ENCODE measurements at places on chromosomes 11 and 22.

DNA sequence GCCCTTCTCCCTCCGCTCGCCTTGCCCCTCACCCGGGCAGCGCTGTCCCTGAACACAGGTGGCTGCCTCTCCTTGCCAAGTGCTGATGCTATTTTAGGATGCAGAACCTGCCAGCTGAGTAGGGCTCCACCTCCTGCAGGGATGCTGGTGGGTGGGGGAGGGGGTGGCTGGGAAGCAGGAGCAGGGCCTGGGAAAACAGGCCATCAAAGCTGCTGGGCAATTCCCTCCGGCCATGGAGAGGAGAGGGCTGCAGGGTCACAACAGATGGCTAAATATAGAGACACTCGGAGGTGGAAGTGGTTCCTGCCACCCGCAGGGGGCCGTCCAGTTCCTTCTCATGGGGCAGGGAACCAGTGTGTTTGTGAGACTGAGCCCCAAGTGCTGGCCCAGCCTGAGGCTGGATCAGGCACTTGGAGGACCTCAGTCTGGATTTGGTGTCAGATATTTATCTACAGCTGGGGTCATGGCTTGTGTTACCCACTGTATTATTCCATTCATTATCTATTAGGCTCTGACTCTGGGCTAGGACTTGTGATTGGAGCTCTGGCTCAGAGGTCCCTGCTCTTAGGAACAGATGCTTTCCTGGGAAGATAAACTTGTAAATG is 59.6 kb downstream of the LRRC32 start:
- no peak for DNase-seq

GRCh38 chr22:17953147-17953546 is 71.2 kb downstream of the MICAL3 start:
- DNase-seq = no peak

DNA sequence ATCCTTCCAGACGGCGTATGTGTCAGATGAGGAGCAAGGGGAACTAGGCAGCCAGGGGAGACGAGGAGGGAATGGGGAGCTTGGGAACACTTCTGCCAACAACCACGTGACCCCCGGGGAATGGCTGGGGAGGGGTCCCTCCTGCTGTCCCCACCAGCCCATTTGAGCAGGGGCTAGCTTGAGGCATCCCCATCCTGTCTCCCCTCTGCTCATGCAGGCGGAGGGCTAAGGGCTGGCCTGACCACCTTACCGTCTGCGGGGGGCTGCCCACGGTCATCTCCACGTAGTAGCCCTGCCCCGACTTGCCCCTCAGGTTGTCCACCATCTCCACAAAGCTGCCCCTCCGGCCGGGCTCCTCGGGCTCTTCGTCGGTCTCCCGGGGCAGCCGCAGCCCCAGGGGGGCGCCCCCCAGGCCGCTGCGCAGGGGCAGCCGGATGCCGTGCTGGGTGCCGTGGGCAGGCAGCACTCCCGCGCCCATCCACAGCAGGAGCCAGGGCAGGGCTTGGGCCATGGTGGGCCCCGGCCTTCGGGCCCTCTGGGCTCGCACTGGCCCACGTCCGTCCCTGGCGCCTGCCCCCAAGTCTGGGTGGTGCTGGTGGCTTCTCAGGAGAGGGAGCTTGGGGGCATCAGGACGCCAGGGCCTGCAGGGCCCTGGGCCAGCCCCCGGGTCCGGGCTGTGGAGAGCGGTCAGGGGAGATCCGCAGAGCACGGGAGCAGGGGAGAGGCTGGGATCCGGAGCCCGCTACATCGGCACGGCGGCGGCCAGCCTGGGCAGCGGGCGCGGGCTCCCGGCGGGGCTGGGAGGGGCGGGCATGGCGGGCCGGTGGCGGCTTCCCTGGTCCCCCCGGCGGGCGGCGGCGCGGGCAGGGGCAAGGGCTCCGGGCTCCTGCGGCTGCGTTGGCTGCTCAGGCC is 515 bp downstream of the BACE1 start:
- DNase-seq = peak; percentile 45

- no peak for DNase-seq
Measured at GRCh38 chr11:27372164-27372563, 9.1 kb upstream of the CCDC34 start.

DNA sequence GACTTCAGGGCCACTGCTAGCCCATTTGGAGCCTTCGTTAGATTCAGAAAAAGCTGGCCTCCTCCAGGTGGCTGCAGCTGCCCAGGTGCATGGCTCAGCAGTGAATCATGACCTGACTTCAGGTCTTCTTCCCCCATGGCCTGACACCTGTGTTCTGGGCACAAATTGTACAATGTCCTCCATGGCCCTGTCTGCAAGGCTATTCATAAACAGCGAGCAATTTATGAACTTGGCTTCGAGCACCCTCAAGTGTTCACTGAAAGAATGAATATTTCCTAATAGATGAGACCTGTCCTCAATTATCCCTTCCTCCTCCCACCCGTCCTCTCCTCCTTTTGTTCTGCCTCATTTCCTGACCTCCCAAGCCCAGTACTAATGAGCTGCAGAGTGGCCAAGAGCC is 12.2 kb upstream of the VPS37C start:
- DNase-seq = no peak

GRCh38 chr11:59197991-59198390 is 14.7 kb downstream of the MPEG1 start:
- no peak for DNase-seq

All from frontal cortex (tissue), 4 donors.